ENCODE measurements at places on chromosomes 13 and 19. TPM values are rescaled to one million over a fixed set of nuclear protein-coding genes. Genes with fewer than 3 reads are reported as not detected.

The FBXO27 gene
- 10.0 TPM for polyA plus RNA-seq

The C1QTNF9 gene
- 0.30 TPM for polyA plus RNA-seq

The LILRA2 gene
- 0.73 TPM for polyA plus RNA-seq

The ACTN4 gene
- polyA plus RNA-seq = 742 TPM

The SIGLEC12 gene
- polyA plus RNA-seq = 0.19 TPM

- DNase-seq = peak; percentile 60
Observed at GRCh38 chr19:54430306-54431254, 15.3 kb downstream of the TTYH1 start.

- DNase-seq = peak; percentile 66
Observed at GRCh38 chr19:16457195-16457953, 14.4 kb downstream of the EPS15L1 start.

DNA sequence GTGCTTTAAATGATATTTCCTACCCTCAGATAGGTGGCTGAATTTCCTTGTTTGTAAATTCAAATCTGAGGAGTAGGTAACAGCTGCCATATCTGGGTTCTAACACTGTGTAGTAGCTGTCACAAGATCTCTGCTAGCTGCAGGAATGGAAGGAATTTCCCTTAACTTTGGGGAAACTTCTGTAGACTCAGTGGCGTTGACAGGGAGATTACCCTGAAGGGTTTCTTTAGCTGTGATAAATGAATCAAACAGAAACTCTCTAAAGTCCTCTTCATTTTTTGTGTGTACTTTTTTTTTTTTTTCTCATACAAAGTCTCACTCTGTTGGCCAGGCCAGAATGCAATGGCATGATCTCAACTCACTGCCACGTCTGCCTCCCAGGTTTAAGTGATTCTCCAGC lies 5.3 kb upstream of the EPSTI1 start:
- no peak for DNase-seq

DNA sequence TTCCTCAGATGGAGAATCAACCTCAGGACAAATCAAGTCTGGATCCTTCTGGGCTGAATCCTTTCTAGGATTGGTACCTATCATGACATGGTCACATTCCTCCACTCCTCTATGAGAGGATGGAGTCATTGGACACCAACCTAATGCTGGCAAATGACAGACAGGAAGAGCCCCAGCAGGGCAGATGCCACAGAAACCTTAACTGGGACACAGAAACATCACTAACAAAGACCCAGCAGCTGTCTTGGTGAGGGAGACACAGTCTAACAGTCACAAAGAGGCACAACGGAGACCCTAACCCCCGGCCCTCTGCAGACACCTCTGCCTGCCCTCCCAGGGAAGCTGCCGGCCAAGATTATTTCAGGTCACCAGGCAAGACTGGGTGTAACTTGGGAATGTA lies 2.1 kb downstream of the ANKRD27 start:
- DNase-seq = no peak

DNA sequence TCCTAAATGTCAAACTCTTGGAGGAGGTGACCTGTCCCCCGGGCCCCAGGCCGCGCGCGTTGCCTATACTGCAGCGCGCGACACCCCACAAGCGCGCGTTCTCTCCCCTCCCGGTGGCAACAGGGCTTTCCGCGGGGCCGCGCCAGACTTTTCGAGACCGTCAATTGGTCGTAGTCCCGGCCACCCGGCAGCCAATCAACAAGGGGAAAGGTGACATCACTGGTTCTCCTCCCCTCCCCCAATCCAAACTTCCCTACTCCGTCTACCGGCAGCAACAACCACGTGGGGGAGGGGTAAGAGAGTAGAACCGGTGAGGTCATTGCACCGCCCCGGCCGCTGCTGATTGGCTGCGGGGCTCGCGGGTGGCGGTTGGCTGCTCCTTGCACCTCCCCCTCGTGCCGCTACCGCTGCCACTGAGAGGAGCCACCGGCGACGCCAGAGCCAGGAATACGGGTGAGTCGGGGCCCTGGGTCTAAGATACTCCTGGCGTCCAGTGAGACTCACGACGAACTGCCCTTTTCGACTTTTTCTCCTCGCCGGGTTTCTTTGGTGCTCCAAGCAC lies 829 bp upstream of the CIC start:
- peak; percentile 100 for DNase-seq

DNA sequence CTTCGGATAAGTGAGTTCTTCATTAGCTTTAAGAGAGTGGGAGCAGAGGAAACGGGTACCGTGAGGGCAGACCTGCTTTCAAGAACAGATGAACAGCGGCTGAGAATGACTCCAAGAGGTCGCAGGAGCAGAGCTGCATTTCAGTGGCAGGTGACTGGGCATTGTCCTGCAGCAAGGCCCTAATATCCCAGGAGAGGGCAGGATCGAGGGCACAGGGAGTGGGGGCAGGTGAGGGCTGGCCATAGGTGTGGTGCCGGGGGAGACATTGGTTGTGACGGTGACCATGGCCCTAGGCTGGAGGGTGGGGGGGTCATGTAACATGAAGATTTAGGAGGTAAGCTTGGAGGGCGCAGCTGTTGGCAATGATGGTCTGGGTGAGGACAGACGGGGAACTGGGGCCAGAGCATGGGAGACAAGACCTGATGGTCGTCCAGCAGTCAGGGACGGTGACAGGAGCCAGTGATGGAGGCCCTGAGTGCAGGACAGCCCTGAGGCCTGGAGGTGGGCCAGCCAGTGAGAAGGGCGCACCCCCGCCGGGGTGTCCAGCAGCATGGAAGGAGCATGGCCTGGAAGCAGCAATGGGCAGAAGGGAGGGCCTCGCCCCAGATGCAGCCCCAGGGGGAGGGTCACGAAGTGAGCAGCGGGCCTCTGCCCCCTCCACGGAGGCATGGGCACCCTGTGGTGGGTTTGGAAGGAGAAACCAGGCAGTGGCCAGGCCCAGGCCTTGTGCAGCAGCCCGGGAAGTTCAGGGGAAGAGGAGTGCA lies 29.2 kb upstream of the LAMP1 start:
- DNase-seq = no peak

DNA sequence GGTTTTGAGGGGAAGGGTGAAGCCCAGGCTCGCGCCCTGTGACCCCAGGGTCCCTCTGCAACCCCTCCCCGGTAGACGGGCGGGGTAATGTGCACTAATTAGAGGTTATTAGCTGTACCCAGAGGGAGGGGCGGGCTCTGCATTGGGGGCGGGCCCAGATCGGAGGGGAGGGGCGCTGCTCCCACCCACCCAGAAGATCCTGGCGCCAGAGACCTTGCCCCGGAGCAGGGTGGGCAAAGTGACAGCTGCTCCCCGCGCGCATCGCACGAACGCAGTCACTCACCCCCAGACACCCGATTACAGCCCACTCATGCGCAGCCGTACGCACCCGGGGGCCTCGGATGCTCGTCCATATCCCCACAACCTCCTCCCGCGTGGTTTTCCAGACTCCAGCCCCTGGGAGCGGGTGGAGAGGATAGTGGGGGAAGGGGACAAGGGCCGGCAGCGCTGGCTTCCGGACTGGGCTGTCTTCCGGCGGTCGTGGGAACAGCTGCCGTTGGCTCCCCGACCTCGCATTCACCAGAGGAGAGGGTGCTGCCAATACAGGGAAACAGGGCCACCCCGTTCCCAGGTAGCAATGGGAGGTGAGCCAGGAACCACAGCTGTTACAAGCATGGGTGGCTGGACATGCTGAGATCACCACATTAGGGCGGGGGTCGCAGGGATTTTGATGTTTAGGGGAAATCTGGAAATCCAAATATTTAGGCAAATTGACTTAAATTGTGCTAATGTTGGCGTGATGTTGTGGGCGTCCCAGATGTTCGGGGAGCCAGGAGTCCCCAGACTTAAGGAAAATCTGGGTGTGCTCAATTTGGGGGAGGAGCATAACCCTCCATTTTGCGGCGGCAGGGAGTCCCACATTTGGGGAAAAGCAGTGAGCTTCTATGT lies 2.9 kb upstream of the HOOK2 start:
- DNase-seq = no peak

GRCh38 chr13:25085125-25085742 lies 10.7 kb upstream of the PABPC3 start:
- peak; percentile 49 for DNase-seq

GRCh38 chr19:6023936-6024335 lies 46.0 kb upstream of the RANBP3 start:
- no peak for DNase-seq

GRCh38 chr19:33279430-33280350 lies 22.6 kb downstream of the CEBPA start:
- no peak for DNase-seq

GRCh38 chr13:41916173-41916954 lies 44.5 kb downstream of the VWA8 start:
- DNase-seq = no peak

GRCh38 chr13:63492604-63493003 lies 2077.0 kb upstream of the PCDH20 start:
- no peak for DNase-seq

DNA sequence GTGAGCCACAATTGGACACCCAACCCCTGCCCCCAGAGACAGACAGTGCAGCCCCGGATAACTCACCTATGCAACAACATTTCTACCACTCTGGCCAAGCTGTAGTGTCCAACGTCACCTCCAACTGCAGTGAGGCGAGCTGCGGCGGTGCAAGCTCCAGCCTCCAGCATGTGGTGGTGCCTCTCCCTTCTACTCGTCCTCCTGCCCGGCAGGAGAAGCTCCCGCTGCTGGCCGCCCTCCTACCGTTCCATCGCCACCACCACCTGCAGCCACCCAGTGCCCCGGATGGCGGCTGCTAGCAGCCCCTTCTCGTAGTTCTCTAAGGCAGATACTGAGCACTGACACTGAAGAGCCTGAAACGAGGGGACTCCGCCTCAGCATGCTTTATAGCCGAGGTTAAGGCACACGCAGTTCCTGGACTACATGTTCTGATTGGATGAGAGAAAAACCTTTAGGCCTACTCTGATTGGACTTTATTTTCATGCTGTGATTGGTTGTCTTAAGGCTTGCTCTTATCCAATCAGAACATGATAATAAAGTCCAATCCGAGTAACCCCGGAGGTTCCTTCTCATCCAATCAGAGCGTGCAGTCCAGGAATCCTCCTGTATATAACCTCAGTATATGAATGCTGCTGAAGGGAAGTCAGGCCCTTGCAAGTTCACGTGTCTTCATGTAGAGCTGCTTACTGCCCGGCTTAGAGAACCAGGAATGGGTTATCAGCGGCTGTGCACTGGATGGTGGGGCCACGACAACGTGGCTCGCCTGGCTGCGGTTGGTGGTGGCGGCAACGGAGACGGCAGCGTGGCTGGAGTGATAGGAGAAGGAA lies 63.5 kb downstream of the TUBA3C start:
- DNase-seq = no peak

DNA sequence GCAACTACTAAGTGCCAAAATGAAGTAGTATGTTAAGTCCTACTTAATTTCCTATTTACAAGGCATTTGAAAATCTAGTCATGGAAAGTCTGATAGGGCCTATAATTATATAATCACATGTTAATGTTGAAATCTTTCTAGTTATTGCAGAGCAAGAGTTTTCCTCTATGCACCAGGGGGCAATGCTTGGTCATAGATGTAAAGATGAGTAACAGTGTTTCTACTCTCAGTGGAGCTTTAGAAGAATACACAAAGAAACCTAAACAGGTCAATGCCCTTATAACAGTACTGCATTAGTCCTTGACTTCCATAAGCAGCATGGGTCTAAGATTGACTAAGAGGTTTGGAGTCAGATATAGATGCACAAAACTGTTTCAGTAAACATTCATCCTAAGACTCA lies 218.7 kb downstream of the KCTD12 start:
- peak; percentile 20 for DNase-seq

DNA sequence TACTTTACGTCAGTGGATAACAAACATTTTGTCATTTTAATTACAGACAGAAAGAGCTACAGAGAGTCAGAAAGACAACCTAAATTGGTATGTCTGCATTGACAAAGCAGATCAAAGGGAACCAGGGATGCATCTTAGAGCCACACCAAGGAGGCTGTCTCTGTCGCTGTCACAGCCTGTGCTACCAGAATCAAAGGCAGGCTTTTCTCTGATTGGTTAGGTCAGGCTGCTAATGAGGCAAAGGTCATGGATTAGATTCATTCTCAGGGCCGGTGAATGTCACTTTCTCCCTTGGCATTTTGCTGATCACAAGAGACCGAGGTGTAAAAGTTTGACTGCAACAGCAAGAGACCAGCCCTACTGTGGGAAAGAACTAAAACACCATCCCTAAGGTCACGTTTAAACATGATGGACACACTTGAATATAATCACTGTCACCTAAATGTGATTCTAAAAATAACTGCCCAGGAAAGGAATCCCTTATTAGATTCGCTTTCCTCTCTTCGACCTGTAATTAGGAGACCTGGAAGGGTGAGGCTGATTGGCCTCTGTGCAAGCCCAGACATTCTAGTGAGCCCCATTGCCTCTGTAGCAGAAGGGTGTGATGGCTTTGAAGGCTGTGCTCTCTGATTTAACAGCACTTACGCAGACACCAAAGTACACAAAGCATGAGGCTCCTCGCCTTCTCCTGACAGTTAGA lies 314.4 kb upstream of the NBEA start:
- DNase-seq = no peak

- peak; percentile 41 for DNase-seq
Observed at GRCh38 chr13:112346173-112346898, 29.8 kb upstream of the SPACA7 start.

- no peak for DNase-seq
Observed at GRCh38 chr13:60095300-60095699, 68.4 kb downstream of the DIAPH3 start.

DNA sequence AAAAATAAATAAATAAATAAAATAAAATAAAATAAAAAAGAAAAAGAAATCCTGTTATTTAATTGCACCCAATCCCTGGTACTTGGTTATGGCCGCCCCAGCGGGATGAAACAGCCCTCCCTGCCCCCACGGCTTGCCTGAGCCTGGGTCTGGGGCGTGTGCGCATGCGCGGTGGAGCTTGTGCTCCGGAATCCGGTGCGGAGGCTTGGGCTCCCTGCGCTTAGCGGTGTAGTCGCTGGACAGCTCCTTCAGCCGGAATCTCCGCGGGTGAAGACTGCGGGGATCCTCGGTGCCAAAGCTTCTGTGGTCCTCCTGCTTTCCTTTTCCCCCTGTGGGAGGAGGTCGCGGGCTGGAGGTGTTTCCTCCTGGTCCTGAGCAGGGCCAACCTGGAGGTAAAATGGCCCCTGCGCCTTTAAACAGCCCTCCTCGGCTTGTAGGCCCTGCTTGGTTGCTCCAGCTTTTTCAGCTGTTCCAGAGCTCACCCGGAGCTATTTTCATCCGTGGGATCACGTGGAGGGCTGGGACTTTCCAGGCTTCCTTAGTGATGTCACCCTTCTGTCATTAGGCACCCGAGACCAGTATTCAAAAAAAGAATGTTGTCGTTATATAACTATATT lies at the start of gene PLA2G4C:
Gene PLA2G4C (minus strand): TSS at position 468 of the 617 bp plus-strand sequence. CDS start 4,288 bp downstream, outside the sequence.
- DNase-seq = peak; percentile 86

DNA sequence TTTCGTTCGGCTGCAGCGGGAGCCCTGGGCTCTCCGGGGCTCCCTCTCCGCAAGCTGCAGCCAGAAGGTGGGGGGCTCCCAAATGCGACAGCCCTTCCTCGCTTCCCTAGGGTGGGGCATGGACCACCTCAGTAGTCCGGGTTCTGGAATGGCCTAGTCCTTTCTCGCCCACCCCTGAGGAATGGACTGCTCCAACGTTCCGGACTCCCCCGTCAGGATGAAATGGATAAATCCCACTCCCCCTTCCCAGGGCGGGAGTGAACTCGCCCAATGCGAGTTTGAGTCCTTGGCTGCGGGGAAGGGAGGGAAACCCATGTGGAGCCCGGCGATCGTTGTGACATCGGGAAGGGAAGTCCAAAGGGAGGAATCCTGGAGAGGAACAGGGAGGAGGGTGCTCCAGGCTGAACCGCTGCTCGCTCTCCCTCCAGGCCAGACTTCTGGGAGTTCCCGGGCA lies 5.5 kb downstream of the HRC start:
- DNase-seq = peak; percentile 92

All from renal pelvis (tissue), 12 donors.